Activated naive CD4-positive, alpha-beta T cell treated with anti-CD3 and anti-CD28 coated beads, Interleukin-2, amount 50 U/mL, for 72 hours (primary cell): ENCODE measurements at places on chromosomes 16 and 17. TPM values are rescaled to one million over a fixed set of nuclear protein-coding genes. Genes with fewer than 3 reads are reported as not detected.

The KRTAP4-3 gene
- total RNA-seq: not detected

The TLCD3A gene
- total RNA-seq: 20.4 TPM

The KCNH6 gene
- total RNA-seq: 0.08 TPM

The RNF166 gene
- total RNA-seq: 82.5 TPM

The JPT2 gene
- total RNA-seq: 74.8 TPM

The AOC3 gene
- 3.0 TPM for total RNA-seq

The RAB37 gene
- total RNA-seq: 3.4 TPM

The UNC45B gene
- total RNA-seq: 0.07 TPM

The SNX20 gene
- 36.7 TPM for total RNA-seq

The SLC6A2 gene
- total RNA-seq: not detected

The CDH1 gene
- total RNA-seq: 1.1 TPM

The KIF18B gene
- total RNA-seq: 90.8 TPM

The HID1 gene
- total RNA-seq: 1.6 TPM

The MRM1 gene
- 8.0 TPM for total RNA-seq

The EVI2B gene
- total RNA-seq: 7.4 TPM
